ENCODE measurements at places on chromosomes 1 and 21.

GRCh38 chr1:54600947-54601721 is 22.2 kb downstream of the FAM151A start:
- DNase-seq = no peak

DNA sequence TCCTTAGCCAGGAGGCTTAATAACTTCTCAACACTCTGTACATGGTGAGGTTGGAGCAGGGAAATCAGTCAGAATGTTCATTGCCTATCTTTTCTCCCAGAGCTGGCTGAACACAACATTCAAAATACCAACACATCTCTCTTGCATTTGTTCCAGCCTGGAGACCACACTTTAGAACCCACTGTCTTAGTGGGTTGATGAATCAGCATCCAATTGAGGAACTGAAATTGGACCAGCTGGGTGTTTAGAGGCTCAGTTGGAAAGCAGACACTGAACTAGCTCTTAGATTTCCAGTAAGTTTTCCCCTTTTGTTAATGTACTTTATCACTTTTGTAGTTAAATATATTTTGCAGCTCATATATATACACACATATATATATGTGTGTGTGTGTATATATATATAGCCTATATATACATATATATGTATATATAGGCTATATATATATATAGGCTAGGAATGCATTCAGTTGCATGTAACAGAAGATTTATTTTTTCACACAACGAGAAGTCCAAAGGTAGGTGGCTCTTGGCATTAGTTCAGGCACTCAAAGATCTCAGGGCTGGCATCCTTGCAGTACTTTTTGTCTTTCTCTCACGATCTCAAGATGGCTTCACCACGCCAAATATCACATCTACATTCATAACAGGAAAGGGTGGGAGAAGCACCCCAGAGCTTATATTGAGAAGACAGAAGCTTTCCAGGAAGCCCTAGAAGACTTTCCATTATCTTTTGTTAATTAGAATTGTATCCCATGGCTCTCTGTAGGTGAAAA is 35.0 kb upstream of the HUNK start:
- DNase-seq = no peak

DNA sequence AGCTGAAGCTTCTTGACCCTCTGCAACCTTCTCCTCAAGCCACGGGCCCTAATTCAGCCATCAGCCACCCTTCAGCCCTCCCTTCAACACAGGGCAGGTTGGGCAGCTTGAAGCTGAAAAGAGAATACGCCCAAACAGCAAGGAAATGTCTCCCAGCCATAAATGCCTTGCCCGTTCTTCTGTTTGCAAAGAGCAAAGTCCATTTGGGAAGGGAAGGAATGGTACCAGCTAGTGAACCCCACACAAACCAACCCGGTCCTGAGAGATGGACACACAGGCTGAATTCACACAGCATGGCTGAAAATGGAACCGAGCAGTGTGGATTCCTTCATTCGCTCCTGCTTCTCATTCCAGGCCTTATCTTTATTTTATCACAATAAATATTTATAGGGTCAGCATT is 11.5 kb downstream of the PLEKHA6 start:
- DNase-seq = no peak

DNA sequence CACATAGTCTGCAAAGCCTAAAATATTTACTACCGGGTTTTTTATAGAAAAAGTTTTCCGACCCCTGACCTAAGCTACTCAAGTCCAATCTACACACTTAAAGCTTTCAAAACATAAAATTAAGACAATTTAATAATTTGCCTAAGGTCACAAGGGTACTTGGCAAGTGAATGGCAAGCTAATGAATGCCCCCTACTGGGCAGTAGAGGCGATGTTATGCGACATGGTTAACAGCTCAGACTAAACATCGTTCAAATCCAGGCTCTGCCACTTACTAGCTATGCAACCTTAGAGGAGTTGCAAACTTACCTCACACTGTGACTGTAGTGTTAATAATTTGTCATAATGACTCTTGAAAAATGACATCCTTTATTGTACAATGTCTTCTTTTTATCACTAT is 317.2 kb upstream of the NFIA start:
- DNase-seq = no peak

- no peak for DNase-seq
Observed at GRCh38 chr1:25198663-25199252, 33.5 kb downstream of the SYF2 start.

DNA sequence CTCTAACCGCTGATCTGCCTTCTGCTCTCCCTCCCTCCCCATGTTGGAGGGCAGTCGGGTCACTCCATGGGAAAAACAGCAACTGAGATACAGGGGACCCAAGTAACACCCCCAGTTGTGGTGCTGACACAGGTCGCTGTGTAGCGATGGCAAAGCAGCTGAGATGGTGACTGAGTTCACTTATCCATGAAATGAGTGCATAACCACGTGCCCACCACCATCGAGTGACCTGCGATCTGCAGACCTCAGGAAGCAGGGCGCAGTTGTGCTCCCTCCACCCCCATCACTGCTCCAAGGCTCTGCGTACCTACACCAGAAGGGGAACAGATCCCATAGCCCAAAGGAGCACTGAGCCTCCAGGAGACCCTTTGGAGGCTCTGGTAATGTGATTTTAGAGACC is 31.1 kb downstream of the KCNN3 start:
- no peak for DNase-seq

GRCh38 chr1:189158155-189158554 is 1319.5 kb downstream of the BRINP3 start:
- DNase-seq = no peak

DNA sequence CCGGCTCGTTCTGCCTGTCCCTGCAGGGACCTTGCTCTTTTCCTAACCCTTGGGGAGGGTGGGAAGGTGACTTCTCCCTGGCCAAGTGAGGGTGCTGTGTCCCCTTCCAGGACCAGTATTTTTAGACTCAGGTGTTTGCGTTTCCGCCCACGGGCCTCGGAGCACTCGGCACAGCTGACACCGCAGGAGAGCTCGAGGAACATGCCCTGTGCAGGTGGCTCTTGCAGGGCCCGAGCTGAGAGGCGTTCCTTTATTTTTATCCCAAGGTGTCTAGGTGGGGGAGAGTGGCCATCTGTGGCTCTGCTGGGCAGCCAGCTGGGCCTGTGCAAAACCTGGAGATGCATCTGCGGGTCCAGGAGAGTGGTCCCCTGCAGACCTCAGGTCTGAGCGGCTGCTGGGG is 16.0 kb downstream of the PLCH2 start:
- DNase-seq = no peak

DNA sequence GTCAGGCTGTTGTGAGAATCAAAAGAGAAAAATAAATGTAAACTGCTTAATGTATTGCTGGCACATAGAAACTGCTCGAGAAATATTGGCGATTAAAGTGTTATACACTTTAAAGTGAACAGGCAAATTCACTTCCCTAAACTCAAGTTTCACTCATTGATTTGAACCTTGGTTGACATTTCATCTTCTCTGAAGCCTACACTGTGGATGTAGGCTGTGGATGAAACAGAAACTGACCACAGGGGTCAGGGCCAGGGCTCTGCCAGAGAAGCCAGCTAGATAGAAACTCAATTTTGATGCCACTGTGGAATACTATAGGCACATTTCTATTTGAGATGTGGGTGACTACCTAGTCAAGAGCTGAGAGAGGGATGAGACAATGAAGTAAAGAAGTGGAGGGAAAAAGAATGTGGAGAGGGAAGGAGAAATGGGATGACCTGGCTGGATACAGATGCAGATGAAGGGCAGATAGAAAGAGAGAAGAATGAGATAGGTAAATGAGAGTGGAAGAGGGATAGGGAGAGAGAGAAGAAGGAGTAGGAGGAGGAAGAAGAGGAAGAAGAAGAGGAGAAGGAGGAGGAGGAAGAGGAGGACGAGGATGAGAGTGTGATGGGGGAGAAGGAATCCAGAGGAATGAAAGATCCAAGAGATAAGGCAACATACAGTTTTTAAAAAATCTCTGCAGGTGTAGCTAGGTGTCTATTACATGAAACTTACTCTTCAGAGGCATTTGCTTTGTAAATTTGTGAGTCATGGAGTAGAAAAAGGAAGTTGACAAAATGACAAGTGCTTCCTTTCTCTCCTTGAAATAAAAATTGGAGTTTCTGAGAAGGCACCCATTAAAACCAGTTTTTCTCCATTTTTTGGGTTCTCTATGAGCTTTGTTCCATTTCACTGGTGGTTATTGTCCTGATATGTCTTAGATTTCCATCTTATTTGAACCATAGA is 17.4 kb upstream of the CD1D start:
- no peak for DNase-seq

- DNase-seq = no peak
Observed at GRCh38 chr1:200365897-200366426, 43.9 kb downstream of the ZNF281 start.

- DNase-seq = no peak
Observed at GRCh38 chr1:213127074-213127473, 76.0 kb downstream of the RPS6KC1 start.

DNA sequence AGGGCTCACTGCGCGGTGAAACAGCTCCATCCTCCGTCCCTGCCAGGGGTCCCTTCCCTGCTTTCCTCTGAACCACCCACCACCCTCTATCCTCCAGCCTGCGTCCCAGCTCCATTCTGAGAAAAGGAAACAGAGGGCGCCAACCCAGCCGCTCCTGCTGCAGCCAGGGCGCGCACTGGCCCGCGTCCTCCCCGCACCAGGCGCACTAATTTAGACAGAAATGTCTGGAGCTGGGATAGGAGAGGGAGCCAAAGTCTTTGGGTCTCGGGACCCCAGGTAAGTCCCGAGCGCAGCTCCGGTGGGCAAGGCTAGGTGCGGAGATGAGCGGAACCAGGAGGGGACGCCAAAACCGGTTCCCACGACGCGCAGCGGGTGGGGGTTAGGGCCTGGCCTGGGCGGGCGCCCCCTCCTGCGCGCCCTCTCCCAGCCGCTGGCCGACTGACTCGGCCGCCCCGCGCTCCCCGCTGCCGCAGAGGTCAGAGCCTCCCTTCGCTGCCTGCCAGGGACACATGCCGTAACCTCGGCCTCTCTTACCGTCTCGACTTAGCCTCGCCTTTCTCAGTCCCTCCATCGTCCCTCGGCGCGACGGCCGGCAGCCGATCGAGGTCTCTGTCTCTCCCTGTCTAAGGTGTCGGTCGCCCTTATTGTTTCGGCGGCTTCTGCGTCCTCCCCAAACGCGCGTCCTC is 2.0 kb downstream of the CAMK2N1 start:
- no peak for DNase-seq

- no peak for DNase-seq
Observed at GRCh38 chr1:38533772-38534472, 325.6 kb downstream of the RRAGC start.

DNA sequence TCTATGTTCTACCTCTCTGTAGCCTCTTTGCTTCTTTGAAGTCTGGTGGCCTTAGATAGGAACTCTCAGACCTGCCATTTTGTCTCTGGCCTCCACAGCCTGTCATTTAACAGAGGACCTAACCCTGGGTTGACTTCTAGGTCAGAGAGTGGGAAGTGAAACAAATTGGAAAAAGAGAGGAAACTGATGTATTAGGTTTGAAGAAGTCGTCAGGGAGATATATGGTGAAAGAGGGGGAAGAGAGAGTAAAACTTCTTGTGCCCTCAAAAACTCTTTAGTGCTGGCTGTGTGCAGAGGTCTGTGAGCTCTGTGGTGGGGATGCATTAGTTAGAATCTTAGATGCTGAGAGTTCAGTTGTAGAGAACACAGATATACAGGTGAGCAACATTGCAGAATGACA is 30.2 kb upstream of the CD1D start:
- DNase-seq = no peak

DNA sequence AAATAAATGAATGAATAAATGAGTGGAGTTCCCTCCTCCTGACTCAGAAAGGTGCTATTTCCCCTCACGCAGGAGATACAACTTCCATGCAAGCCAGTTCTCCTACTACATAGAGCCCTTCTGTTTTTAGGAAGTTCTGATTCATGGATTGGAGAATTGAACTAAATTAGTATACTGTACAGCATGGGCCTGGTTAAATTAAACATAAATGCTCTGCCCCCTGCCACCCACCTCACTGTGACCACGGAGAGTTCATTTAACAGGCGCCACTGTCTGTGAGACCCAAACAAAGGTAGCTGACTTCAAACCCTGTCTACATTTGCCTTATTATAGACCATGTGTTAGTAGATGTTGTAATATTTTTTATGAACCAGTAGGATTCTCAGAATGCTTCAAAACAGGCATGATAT is 9.1 kb upstream of the IRF2BP2 start:
- DNase-seq = no peak

DNA sequence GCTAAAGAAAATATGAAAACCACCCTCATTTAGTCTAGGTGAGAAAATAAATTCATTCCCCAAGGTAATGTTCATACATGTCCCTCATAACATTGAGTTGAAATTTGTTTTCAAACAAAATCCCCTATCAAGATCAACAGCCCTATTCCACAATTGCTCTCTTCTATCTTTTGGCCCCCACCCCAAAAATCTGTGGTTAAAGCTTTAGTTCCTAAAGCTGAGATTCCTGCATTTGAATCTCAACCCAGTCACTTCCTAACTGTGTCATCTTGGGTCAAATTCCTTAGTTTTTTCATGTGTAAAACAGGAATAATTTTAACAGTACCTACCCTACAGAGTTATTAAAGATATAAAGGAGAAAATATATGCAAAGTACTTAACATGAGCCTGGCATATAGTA is 22.0 kb downstream of the KIAA0319L start:
- DNase-seq = no peak

DNA sequence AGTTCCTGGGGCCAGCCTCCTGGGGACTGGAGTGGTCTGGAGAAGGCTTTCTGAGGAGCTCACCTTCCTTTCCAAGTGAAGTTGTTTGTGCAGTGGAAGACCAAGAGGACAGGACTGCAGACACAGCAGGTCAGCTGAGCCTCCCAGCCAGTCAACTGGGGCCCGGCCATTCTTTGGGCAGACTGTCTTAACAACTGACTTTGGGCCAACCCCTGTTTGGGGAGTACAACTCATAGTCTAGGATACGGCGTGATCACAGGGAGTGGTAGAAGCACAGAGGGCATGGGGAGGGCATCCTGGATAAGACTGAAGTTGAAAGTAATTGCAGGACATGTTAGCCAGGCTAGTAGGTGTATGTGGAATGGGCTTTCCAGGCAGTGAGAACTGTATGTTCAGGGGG is 50.3 kb downstream of the PGM1 start:
- DNase-seq = no peak

DNA sequence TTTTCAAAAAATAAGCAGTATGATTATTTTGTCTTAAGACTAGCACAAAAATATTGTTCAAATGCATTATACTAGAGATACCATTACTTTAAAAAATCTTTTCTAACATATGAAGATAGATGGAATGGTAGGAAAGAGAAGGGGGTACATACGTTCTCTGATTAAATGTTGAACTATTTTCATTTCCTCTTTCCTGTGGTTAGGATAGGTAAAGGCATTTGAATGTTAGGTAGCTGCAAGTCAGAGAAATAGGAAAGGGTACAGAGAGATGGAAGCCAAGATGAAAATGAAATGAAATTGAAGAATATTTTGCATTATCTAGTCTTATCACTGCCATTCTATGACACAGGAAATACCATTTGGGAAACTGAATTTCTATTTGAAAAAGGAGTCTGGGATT is 28.3 kb downstream of the TLCD4 start:
- no peak for DNase-seq

- DNase-seq = no peak
Observed at GRCh38 chr1:234731569-234732085, 121.6 kb upstream of the IRF2BP2 start.

All from pulmonary artery endothelial cell (primary cell).